ENCODE measurements at places on chromosomes 5 and 9. TPM values are rescaled to one million over a fixed set of nuclear protein-coding genes. Genes with fewer than 3 reads are reported as not detected.

HAPLN1 gene
- not detected for polyA plus RNA-seq

BRD9 gene
- 7.5 TPM for polyA plus RNA-seq

PCDHGB3 gene
- polyA plus RNA-seq: not detected

TMEM174 gene
- not detected for polyA plus RNA-seq

DNA sequence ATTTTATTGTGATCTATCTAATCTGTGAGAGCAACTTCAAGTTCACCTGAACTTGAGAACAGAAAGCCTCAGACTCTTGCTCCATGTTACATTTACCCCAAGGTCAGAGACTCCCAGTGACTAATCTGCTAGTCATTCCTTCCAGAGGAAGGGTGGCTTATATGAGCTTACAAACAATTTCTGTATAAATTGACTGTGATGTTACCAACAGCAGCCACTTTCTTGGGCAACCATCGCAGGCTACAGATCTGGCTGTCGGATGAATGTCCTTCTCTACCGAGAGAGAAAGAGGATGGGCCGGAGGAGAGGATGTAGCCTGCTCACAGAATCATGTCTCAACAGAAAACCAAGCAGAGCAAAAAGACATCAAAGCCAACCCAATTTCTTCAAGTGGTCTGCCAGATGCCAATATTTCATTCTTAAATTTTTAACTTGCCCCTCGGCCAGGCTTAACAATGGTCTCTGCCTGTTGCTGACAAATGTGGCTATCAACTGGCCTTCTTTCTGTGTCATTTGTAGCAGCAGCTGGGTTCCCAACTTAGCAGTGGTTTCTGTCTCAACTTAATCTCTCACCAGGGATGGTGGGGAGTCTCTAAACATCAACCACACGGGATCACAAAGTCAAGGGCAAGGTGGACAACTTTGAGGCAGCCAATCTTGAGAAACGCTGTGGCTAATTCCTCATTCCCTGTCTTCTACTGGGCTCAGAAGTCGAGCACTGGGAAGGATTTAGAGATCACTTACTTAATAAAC, 81.3 kb downstream of the RAPGEF1 start:
- H3K4me1 ChIP-seq: peaks cover 92% of the 10 kb centered on the region
- peak overlapping the region; percentile 42 for H3K4me3 ChIP-seq
- H3K27me3 ChIP-seq: no peaks in the 10 kb centered on the region
- no peak for DNase-seq

DNA sequence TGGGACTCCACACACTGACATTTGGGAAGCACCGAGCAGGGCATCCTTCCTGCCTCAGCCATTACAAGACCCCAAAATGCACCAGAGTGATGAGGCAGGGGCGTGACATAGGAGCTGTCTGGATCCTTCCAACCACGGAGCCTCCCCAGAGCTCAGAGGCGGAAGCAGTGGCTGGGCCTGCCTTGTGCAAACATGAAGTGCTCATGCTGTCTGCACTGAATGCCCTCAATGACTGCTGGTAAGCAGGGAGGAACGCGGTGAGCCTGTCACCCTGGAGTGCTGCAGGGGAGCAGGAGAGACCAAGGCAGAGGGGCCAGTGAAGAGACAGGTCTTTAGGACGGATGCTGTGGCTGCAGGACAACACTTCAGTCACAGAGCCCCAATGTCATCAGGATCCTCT, 60.2 kb upstream of the HRH2 start:
- H3K4me3 ChIP-seq: no peak overlapping the region
- no peak overlapping the region for H3K27ac ChIP-seq
- H3K27me3 ChIP-seq: peaks cover 4% of the 10 kb centered on the region
- no peaks in the 10 kb centered on the region for H3K36me3 ChIP-seq

GRCh38 chr9:70954126-70954525, 167.3 kb downstream of the TRPM3 start:
- H3K4me1 ChIP-seq: no peaks in the 10 kb centered on the region
- H3K36me3 ChIP-seq: no peaks in the 10 kb centered on the region
- H3K27ac ChIP-seq: no peak overlapping the region

GRCh38 chr5:10577371-10578292, 13.8 kb downstream of the ANKRD33B start:
- DNase-seq: no peak
- peaks cover 2% of the 10 kb centered on the region for H3K36me3 ChIP-seq
- H3K4me3 ChIP-seq: no peak overlapping the region
- H3K27ac ChIP-seq: no peak overlapping the region
- no peaks in the 10 kb centered on the region for H3K4me1 ChIP-seq

DNA sequence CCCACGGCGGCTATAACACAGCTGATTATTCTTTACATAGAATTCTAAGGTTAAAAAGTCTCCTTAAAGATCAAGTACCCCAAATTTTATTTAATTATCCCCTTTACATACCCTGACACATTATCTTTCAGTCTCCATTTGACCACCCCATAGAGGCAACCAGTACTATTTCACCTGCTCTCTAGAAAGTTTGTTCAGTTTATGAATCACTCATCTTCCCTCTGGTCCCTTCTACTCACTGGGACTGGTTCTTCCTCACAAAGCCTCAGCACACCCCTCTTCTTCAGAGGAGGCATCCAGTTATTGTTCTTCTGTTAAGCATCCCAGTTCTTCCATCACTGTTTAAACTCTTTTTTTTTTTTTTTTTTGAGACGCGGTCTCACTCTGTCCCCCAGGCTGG, 42.8 kb downstream of the PPP1R2B start:
- H3K4me3 ChIP-seq: no peak overlapping the region
- H3K27me3 ChIP-seq: no peaks in the 10 kb centered on the region
- H3K4me1 ChIP-seq: peaks cover 23% of the 10 kb centered on the region
- no peak for DNase-seq
- no peaks in the 10 kb centered on the region for H3K36me3 ChIP-seq

DNA sequence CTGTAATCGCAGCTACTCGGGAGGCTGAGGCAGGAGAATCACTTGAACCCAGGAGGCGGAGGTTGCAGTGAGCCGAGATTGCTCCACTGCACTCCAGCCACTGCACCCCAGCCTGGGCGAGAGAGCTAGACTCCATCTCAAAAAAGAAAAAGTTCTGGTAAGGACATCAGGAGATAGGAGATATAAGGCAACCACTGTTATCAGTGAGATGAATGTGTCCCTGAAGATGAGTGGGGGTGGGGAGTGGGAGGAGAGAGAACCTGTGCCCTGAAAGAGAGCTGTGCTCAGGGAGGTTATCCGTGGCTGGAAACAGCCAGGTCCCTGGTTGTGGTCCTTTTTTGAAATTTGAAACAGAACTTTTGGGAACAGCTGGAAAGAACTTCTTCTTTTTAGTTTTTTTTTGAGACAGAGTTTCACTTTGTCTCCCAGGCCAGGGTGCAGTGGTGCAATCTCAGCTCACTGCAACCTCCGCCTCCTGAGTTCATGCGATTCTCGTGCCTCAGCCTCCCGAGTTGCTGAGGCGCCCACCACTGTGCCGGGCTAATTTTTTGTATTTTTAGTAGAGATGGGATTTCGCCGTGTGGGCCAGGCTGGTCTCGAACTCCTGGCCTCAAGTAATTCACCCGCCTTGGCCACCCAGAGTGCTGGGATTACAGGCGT, 2.6 kb downstream of the PTPA start:
- no peak overlapping the region for H3K27ac ChIP-seq
- peaks cover 7% of the 10 kb centered on the region for H3K27me3 ChIP-seq
- H3K4me3 ChIP-seq: no peak overlapping the region
- H3K4me1 ChIP-seq: peaks cover 19% of the 10 kb centered on the region
- H3K36me3 ChIP-seq: no peaks in the 10 kb centered on the region

DNA sequence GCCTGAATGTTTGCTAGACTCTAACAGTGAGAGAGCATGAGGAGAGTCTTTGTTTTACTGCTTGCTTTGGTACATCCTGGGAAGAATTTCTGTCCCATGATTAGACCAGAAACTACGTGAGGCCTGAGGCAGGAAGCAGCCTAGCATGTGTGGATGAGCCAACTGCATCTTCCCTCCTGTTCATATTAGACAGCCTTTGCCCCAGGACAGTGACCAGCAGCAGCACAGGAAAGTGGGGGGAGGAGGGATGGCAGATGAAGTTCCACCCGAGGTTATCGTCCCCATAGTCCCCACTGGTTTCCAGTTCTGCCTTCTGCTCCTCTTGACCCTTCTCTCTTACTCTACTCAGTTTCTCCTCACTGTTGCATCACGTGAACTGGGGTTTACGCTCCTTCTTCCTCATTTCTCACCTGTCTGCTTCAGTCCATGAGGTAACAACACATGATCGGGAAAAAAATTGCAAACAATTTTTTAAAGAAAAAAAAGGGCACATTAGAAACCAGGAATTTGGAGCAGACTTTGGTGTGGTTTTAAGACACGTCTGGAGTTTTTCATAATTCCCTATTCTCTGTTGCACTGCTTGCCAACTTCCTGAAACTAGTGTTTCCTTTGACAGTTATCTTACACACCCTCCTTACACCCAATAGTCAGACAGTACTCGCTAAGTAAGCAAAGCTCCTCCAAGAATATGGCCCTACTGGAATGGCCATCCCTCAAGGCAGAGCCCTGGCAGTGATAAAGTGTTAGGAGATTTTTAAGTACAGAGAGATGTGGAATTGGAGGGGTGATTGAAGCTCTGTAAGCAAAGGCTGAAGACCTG, 84.1 kb downstream of the SNX18 start:
- H3K4me1 ChIP-seq: peaks cover 9% of the 10 kb centered on the region
- no peak overlapping the region for H3K4me3 ChIP-seq
- peaks cover 3% of the 10 kb centered on the region for H3K27me3 ChIP-seq
- peaks cover 19% of the 10 kb centered on the region for H3K36me3 ChIP-seq

- peaks cover 4% of the 10 kb centered on the region for H3K27me3 ChIP-seq
- no peaks in the 10 kb centered on the region for H3K4me1 ChIP-seq
- no peaks in the 10 kb centered on the region for H3K36me3 ChIP-seq
- H3K27ac ChIP-seq: no peak overlapping the region
- DNase-seq: no peak
Measured at GRCh38 chr9:89940625-89941024, 335.8 kb downstream of the GADD45G start.

DNA sequence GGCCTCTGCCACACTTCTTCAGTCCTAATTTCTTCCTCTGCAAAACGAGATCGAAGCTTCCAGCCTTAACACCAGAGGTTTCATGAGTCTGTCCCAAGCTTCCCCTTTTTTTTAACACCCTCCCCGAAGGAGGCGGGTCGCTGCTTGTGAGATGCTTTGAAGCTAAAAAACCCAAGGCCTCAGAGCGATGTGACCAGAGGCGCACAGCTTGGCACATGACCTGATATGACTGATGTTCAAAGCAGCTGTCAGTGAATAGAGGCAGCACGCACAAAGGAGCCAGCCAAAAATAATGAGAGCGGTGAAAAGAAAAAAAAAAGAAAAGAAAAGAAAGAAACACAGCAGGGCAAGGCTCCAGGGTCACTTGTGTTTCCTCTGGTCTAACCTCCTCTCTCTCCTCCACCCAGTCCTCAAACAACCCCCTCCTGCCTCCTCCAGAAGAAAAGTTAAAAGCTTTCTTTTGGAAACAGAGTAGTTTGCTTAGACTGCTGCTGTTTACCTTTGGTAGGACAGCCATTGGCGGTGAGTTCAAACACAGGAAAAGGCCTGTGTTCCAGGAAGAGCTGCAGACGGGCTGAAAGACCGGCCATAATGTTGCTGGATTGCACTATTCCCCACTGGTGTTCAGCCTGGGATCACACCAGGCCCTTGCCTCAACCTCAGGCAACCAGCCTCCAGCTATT, 10.9 kb upstream of the ZNF366 start:
- DNase-seq: no peak
- H3K4me3 ChIP-seq: no peak overlapping the region
- peaks cover 10% of the 10 kb centered on the region for H3K27me3 ChIP-seq
- H3K4me1 ChIP-seq: no peaks in the 10 kb centered on the region
- H3K27ac ChIP-seq: no peak overlapping the region

- no peak overlapping the region for H3K4me3 ChIP-seq
- no peaks in the 10 kb centered on the region for H3K4me1 ChIP-seq
- peaks cover 7% of the 10 kb centered on the region for H3K27me3 ChIP-seq
- no peak overlapping the region for H3K27ac ChIP-seq
Measured at GRCh38 chr5:73263001-73263710, 90.2 kb downstream of the TMEM174 start.

DNA sequence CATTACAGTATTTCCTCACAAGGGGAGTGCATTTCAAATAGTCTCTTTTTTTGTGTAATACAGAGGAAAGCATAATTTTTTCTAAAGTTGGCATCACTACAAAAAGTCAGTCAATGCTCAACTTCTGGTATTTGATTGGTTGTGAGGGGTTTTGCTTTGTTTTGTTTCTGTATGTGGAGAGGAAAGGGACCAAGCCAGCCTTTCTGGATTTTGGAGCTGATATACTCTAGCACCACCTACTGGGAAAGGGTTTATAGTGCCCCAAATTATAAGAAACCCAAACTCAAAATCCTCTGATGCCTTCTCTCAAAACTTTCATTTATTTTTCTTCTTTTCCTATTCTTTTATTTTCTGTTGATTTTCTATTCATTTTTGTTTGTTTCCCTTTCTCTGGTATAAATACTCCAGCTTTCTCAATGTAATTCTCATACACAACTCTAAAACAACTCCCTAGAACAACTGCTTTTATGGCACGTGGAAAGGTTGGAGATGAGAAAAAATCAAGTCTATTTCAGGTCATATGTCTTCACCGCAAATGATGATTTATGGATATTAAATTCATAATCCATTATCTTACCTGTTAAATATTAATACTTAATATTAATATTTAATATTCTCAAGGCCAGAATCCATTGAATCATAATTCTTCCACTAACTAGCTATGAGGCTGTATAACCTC, 69.5 kb upstream of the ANXA1 start:
- no peaks in the 10 kb centered on the region for H3K36me3 ChIP-seq
- peaks cover 15% of the 10 kb centered on the region for H3K27me3 ChIP-seq
- H3K4me3 ChIP-seq: no peak overlapping the region
- peak; percentile 5 for DNase-seq

DNA sequence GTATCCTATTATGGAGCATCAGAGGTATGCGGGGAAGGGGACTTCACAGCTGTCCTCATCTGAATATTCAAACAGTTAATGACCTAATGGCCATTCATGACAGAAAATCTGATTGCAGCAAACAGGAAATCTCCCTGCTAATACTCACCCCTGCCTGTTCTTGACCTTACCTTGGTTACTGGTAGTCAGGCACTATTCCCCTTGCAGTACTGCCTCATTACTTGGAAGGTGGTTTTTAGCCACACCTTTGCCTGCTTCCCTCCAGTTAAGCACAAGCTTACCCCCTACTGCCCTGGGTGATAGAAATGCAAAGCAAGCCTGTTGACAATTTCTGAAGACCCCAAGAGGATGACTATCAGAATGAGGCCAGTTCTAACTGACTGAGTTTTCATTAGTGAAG, 332.4 kb downstream of the NTRK2 start:
- H3K4me3 ChIP-seq: no peak overlapping the region
- H3K27me3 ChIP-seq: no peaks in the 10 kb centered on the region
- no peak overlapping the region for H3K27ac ChIP-seq
- H3K36me3 ChIP-seq: no peaks in the 10 kb centered on the region
- H3K4me1 ChIP-seq: no peaks in the 10 kb centered on the region
- no peak for DNase-seq

GRCh38 chr9:134546246-134546731, 95.3 kb upstream of the COL5A1 start:
- no peaks in the 10 kb centered on the region for H3K36me3 ChIP-seq
- no peak for DNase-seq
- no peaks in the 10 kb centered on the region for H3K27me3 ChIP-seq
- H3K4me1 ChIP-seq: no peaks in the 10 kb centered on the region

- no peak overlapping the region for H3K27ac ChIP-seq
- no peak overlapping the region for H3K4me3 ChIP-seq
- H3K36me3 ChIP-seq: no peaks in the 10 kb centered on the region
- no peak for DNase-seq
- H3K27me3 ChIP-seq: no peaks in the 10 kb centered on the region
- H3K4me1 ChIP-seq: no peaks in the 10 kb centered on the region
Measured at GRCh38 chr9:18994263-18994916, 38.6 kb downstream of the SAXO1 start.

Data from immature natural killer cell (primary cell).